Upper lobe of right lung (tissue), 1 donor: ENCODE measurements at places on chromosomes 3 and 15.
A peak's percentile ranks its signal among the peaks of the same experiment; 100 is the strongest.

DNA sequence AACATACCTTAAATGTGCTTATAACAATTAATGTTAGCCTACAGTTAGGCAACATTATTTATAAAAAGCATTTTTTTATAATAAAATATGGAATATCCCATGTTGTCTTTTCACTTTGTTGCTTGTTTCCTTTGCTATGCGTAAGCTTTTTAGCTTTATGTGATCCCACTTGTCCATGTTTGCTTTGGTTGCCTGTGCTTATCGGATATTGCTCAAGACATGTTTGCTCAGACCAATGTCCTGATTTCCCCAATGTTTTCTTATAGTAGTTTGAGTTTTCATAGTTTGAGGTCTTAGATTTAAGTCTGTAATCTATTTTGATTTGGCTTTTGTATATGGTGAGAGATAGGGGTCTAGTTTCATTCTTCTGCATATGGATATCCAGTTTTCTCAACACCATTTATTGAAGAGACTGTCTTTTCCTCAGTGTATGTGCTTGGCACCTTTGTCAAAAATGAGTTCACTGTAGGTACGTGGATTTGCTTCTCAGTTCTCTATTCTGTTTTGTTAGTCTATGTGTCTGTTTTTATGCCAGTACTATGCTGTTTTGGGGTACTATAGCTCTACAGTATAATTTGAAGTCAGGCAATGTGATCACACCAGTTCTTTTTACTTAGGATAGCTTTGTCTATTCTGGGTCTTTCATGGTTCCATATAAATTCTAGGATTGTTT lies 592.7 kb upstream of the SEMA6D start:
- DNase-seq, result no peak

GRCh38 chr3:187196573-187197334 lies 532 bp upstream of the RTP1 start:
- DNase-seq, result no peak

- no peak for DNase-seq
Measured at GRCh38 chr3:65785065-65785645, 253.6 kb downstream of the MAGI1 start.

DNA sequence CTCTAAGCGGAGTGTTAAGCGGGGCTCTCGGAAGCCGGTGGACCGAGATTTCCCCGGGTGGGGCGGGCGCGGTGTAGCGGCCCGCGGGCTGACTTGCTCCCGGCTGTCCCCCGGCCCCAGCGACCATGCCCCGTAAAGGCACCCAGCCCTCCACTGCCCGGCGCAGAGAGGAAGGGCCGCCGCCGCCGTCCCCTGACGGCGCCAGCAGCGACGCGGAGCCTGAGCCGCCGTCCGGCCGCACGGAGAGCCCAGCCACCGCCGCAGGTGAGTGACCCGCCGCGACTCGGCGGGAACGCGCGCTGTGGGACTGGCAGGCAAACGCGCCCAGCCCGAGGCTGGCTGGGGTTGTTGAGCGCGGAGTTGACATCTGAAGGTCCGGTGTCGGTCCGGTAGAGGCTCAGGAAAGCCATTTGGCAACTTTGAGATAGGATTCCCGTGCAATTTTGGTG lies 1.3 kb downstream of the SMC4 start:
- DNase-seq, result peak; percentile 74

GRCh38 chr3:140636406-140637138 lies 41.3 kb upstream of the TRIM42 start:
- DNase-seq, result no peak

GRCh38 chr3:49671291-49672288 lies 2.6 kb upstream of the APEH start:
- peak; percentile 84 for DNase-seq

DNA sequence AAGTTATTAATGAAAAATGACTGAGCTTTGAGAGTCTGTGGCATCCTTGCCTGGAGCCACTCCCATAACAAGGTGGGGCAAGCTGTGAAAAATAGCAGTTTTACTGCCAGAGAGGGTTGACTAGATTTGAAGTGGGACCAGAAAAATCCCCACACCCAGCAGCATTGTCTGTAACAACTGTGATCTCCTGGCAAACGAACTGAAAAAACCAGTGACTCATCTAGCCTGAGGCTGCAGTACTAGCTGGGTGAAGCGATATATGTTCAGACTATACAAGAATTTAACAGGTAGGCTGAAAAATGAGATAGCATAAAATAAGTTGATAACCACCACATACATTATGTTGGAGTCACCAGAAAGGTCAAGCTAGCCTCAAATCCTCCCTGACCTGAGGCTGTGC lies 64.0 kb downstream of the DPH6 start:
- DNase-seq, result no peak

DNA sequence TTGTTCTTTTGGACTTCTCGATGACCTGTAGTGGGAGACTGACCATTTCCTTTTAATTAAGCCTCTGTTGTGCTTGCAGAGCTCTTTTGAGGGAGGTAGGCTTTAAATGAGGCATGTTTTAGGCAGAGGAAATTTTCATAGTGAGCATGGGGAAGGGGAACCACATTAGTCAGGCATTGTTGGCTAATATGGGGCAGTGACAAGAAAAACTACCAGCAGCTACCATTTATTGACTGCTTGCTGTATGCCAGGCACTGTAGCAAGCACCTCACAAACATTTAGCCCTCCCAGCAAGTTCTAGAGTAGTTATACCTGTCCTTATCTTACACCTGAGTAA lies 10.9 kb downstream of the ATG7 start:
- no peak for DNase-seq

DNA sequence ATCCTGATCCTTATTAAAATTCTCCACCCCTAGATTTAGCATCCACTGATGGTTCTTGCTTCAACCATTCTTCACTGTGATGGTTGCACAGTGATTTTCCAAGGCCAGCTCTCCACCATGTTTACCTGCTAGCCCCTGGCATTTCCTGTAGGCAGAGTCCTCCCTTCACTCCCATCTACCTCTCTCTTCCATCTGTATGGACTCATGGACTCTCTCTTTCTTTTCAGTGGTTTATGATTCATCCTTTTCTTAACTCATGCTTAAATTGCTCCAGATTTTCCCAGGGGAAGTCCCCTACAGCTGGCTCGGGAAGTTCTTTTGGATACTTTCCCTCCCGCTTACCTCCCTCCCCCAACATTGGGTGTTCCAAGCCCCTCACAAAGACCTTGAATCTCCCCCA lies 18.7 kb downstream of the TGM4 start:
- no peak for DNase-seq

DNA sequence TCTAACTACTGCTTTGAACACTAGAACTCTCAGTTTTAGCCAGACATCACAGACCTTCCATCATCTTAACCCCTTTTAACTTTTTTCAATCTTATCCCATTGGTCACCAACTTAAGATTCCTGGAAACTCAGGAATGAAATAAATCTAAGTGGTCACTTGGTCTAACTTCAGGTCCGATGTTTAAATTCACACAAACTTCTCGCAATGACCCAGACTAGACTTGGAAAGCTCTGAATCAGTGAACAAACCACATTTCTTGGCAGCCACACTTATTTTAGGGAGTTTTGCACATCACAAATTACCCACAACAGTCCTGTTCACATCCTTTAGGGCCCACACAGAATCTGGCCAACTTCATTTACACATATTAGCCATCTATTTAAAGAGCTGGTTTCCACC lies 118.9 kb downstream of the MAGI1 start:
- DNase-seq, result no peak

DNA sequence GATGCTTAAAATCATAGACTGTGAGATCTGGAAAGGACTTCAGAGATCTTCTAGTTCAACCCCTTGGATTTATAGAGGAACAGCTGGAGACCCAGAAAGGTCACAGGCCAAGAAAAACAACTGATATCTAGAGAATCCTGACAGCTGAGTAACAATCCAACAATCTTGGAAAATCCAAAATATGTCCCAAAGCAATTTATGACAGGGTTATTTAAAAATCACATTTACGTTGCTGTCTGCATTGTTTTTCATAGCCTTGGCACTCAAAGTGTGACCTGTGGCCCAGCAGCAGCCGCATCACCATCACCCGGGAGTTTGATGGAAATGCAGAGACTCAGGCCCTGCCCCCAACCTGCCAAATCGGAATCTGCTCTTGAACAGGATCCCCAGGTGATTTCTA lies 78.8 kb downstream of the FBN1 start:
- no peak for DNase-seq

DNA sequence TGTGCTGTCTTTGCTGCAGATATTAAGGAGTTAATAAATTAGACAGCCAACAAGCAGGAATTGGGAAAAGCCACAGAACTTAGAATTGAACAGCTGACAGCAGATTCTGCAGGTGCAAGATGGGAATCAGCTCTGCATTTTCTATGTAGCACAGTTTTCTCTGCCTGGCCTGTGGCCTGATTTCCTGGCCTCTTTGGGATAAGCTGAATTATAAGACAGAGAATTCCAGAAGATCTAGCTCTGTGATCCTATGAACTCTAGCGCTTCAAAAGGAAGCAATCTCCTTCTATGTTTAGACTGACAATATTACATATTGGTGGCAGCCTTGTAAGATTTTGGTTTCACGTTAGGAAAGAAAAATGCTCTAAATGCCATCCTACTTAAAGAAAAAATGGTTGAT lies 24.0 kb upstream of the SOX2 start:
- DNase-seq, result no peak

DNA sequence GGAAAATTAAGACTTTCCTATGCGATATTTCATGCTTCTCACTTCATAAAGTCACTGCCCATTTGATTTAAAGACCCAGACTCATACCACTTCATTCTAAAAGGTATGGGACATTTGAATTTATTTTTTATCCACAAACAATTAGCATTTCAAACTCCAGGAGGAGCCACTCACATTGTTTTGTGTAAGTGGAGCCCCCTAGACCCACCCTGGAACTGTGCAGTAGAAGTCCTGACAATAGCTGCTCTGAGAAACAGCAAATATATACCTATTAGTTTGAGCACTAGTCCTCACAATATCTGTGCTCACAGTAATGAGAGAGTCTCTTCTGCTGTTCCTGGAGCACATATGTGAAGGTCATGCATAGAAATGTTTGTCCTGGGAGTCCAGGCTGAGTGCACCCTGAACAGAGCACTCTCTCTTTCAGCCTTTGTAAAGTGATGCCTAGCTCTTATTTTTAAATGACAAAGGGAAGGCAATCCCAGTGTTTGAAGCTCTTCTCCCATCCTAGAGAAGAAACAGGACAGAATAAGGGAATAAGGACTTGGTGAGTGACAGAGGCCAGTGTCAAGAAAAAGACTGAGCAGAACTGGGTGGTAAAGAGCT lies 127.5 kb upstream of the STRIT1 start:
- no peak for DNase-seq

DNA sequence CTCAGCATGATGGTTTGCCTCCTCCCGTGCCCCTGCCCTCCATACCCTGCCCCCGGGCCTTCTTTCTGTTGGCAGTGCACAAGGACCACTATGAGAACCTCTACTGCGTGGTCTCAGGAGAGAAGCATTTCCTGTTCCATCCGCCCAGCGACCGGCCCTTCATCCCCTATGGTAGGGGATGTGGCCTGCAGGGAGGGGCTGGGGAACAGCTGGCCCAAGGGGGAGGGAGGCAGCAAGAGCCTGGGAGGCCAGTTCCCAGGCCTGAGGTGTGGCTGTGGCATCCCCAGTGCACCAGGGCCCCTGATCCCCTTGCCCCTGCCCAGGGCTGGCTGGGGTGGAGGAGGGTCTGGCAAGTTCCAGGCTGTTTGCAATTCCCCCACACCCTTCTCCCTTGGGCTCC lies 2.6 kb upstream of the PLA2G4B start:
- no peak for DNase-seq

GRCh38 chr15:62145015-62145735 lies 19.9 kb downstream of the C2CD4B start:
- no peak for DNase-seq

DNA sequence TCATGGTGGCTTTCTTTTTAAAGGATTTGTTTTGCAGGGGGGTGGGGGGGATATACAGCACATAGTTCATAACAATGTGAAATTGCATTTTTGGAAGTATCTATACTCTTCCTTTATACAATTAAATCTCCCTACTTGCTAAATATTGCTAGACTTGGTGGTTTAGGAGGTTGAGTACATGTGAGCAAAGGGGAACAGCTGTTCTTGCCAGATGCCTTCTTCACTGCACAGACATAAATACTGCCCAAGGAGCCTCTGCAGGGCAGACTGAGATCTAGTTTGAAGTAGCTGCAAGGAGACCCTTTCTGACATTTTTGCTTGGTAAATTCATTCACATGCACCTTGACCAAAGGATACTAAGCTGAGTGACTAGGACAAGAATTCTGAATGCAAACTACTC lies 228.6 kb upstream of the IL12A start:
- DNase-seq, result no peak

DNA sequence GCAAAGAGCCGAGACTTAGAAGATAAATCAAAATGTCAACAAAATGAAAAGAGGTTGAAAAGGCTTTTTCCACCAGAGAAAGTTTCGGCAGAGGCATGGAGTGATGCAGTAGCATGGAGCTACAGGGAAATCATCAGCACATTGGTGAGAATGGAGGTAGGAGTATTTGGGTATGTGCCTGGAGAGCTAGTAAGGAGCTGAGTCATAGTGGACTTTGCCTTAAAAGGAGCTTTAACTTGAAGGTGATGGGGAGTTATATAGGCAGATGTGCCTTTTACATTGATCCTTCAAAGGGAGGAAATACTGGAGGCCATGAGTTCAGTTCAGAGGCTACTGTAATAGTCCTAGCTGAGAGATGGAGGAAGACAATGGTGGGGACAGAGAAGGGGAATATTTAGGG lies 44.3 kb downstream of the IL5RA start:
- no peak for DNase-seq

GRCh38 chr3:127598841-127599570 lies 795 bp downstream of the MCM2 start:
- no peak for DNase-seq

DNA sequence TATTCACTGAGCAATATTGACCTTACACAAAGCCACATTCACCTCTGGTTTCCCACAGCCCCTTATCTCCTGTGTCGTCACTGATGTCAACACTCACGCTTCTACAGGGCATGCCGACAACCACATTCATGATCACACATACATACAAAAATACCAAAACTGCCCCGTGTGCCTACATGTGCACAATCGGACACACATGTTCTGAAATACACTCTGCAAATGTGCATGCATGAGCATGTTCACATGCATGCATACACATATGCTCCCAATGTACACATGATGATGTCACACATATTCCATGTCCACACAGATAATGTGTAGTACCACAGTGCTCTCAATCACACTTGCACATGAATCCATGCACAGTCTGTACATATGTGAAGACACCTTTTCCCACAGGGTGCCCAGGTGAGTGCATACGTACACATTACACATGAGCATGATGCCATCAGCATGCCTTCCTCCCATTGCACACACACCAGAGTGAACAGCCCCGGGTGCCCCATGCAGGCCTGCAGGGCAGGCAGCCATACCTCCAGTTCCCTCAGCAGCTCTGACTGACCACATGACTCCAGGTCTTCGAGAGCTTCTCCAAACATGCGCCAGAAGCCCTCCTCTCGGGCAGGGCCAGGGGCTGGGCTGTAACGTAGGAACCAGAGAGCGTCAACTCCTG lies 37.0 kb downstream of the GRIP2 start:
- no peak for DNase-seq

DNA sequence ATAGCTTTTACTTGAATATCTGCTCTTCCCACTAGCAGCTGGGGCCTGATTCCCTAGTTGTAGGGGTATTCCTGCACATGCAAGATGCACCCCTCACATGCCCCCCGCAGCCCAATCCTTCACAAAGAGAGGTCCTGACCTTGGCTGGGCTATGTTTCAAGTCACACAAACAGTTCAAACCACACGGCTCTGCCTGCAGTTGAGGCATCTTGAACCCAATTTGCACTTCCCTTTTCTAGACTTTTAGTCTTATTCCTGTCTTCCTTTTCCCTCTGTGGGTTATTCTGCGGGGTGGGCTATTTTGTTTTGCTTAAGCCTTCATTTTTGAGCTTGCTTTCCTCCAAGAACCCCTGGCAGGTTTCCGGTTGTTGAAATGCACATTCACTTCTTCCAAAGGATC lies 13.3 kb upstream of the CCR1 start:
- no peak for DNase-seq
